ENCODE measurements at places on chromosomes 3 and 15.

DNA sequence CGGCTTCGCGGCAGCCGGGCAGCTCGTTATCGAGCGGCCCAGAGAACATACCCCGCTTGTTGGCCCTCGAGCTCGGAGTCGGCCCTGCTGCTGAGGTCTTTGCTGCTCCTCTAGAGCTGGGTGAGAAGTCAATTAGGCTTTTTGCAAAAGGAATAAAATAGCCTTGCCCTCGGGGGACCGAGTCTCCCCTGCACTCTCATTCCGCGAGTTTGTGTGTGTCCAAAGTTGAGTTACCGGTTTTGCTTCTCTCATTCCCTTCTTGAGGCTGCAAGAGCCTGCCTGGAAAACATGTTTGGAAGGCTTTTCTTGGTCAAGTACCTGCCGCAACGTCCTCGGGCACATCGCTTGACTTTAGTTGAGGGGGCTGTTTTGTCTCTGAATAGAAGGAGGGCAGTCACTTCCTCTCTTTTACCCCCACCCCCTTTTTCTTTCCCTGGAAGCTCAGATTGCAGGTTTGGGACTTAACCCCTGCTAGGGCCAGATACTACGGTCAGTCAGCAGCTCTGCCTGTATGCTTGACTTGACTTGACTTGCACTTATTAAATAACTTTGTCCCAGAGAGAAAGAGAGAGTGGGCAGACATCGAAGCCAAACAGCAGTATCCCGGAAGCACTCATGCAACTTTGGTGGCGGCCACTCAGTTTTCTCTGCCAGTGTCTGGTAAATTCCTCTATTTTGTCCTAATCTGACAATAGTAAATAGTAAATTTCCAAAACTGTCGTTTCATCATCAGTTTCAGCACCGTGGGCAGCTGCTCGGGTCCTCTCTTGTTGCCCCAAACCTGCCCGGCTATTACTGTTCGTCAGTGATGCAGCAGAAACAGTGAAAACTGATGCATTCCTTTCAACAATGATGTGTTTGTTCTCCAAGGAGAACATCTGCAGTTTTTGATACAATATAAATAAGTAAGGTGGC, 609 bp downstream of the RNF13 start:
- DNase-seq: peak; percentile 13

- DNase-seq: no peak
These were observed 21.0 kb downstream of the ZNF385D start for GRCh38 chr3:21729888-21730459.

GRCh38 chr15:90412356-90413194, 24.5 kb downstream of the IQGAP1 start:
- DNase-seq: peak; percentile 24

DNA sequence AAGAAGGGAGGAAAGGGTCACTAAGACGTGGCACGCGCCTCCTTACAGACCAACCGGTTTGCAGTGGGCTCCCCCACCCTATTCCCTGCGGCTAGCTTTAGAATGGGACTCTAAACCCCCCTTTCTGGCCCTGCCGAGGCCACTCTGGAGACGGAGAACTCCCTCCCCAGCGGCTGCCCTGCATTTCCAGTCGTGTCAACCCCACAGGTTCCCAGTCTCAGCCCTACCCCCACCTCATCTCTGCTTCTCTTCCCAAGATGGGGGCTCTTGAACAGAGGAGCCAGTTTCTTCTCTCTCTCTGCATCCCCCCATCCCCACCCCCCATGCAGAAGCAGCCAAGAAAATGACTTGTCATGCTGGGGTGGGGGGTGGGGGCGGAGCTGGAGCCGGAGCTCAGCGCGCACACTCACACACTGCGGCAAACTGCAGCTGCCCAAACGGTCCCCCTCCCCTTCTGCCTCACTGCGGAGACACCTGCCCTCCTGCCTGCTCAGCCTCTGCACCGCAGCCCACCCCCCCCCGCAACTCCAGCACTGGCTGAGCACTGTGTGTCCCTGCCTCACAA, 871 bp downstream of the MAP1A start:
- peak; percentile 58 for DNase-seq

GRCh38 chr3:5312290-5312689, 124.8 kb downstream of the EDEM1 start:
- no peak for DNase-seq

- no peak for DNase-seq
These were observed 9.6 kb upstream of the ANP32A start for GRCh38 chr15:68830141-68830785.

- no peak for DNase-seq
These were observed 11.5 kb downstream of the HTD2 start for GRCh38 chr3:58317811-58318210.

- no peak for DNase-seq
These were observed 149.6 kb downstream of the PDZRN3 start for GRCh38 chr3:73475175-73475574.

GRCh38 chr3:40649346-40649745, 124.6 kb downstream of the ZNF621 start:
- no peak for DNase-seq

GRCh38 chr15:43266386-43266785, 342 bp downstream of the TGM5 start:
- no peak for DNase-seq

- no peak for DNase-seq
These were observed 598.6 kb downstream of the FOXP1 start for GRCh38 chr3:70984776-70985482.

All from urothelium cell line (cell line).